ENCODE measurements at places on chromosomes 5 and 9. TPM values are rescaled to one million over a fixed set of nuclear protein-coding genes. Genes with fewer than 3 reads are reported as not detected.

GRCh38 chr5:112238473-112238872 is 180.6 kb downstream of the EPB41L4A start:
- DNase-seq: no peak

DNA sequence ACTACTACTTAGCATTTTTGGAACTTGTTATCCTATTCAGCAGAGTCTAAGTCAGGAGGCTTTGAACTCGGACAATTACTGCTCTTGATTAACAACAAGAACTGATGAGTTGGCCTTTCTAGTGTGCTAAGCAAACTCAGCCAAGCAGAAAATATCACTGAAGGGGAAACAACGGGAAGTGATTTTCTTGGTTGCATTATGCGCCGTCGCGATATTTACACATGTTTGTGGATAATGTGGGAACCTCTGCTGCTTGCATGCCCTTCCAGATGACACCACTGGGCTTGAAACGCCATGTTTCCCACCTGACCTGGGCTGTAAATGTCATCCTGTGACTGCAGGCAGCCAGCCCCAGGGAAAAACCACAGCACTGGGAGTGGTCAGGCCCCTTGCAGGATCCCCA is 205.5 kb downstream of the PAX5 start:
- no peak for DNase-seq

GRCh38 chr9:120750421-120750820 is 36.2 kb upstream of the MEGF9 start:
- no peak for DNase-seq

DNA sequence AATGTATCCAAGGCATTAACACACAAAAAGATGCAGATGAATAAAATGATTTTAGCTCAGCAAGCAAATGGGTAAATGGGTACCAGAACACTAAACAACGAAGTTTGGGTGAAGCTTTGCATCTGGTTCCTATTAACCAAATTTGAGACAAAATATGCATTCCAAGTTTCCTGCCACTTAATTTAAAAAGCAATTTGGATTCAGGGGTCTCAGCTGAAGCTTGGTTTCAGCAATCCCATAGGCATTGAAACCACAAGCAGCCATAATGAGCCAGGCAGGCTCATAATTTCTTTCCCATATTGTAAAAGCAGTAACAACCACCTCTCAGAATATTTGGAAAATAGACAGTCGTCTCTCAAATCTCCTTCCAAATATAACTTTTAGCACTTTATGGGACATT is 138.9 kb downstream of the NXNL2 start:
- no peak for DNase-seq

GRCh38 chr5:71932655-71933338 is 174.5 kb upstream of the MAP1B start:
- no peak for DNase-seq

GRCh38 chr9:116627433-116627832 is 59.7 kb upstream of the TRIM32 start:
- no peak for DNase-seq

DNA sequence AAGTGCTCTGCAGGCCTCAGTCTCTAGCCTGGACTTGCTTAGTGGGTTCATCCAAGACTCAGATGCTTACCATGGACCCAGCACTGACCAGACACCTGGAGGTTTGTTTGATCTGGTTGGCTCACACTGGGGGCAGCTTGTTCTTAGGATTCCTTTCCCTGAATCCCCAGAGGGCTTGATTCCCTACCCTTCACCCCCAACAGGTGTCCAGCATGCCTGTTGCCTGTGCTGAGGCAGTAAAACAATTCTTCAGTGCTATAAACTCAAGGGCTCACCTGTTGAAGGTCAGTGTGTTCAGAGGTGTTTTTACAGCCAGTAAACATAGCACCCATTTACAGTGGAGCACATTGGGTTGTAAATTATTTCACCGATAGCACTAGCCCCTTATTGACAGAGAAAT is 123.8 kb upstream of the KLF4 start:
- no peak for DNase-seq

DNA sequence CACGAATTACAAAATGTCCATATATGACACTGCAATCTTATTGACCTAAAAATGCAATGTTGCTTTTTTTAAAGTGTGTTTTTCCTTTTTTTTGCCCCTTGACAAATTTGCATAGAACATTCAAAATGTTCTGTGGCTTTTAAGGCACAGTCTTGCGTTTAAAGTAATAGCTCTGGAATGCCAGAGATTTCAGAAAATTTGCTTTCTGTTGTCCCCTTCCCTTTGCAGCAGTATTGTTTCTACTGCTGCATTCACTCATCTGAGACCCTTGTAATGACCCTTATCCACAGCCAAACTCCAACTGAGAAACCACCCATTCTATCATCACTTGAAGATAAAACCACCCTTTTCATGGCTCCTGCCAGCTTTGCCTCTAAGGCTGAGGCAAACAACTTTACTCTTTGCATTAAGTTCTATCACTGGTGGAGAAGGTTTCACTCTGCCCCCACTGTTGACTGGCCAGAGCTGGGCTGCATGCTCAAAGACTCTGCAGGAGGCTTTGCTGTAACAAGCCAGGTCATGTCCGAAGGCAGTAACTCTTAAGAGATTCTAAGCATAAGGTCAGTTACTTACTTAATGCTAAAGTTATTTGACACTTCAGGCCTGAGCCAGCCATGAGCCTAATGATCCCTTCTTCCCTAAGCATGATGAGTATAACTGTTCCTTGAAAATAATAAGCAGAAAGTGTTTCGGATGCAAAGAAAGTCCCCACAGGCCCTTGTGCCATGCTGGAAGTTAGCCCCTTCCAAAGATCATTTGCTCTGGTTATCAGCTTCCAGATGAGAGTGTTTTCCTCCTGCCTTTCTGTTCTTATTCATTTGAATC is 101.9 kb downstream of the CD180 start:
- DNase-seq: no peak

GRCh38 chr5:133006653-133007052 is 19.7 kb downstream of the ZCCHC10 start:
- DNase-seq: no peak

- DNase-seq: no peak
Measured at GRCh38 chr9:120214332-120214731, 365.6 kb downstream of the CDK5RAP2 start.

- peak; percentile 29 for DNase-seq
Measured at GRCh38 chr9:7976856-7977255, 177.3 kb upstream of the DMAC1 start.

DNA sequence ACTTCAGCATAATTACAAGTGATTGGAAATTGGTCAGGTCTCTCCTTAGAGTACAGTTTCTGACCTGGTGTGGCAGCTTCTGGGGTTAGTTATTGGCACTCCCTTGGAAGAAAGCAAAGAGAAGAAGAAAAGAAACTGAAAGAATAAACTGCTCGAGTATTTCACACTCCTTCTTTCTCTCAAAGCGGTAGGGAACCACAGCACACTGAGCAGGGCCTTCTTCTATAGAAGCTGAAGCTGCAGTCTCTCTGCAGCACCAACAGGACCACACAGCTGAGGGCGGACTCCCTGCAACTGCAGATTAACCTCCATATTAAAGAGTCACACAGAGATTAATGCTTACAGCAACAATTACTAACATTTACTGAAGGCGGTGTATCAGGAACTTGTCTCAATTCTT is 152.0 kb downstream of the TRPM6 start:
- DNase-seq: no peak

GRCh38 chr9:116163293-116164055 is 9.9 kb downstream of the PAPPA start:
- DNase-seq: no peak

GRCh38 chr5:92424785-92425426 is 1041.8 kb upstream of the ARRDC3 start:
- no peak for DNase-seq

DNA sequence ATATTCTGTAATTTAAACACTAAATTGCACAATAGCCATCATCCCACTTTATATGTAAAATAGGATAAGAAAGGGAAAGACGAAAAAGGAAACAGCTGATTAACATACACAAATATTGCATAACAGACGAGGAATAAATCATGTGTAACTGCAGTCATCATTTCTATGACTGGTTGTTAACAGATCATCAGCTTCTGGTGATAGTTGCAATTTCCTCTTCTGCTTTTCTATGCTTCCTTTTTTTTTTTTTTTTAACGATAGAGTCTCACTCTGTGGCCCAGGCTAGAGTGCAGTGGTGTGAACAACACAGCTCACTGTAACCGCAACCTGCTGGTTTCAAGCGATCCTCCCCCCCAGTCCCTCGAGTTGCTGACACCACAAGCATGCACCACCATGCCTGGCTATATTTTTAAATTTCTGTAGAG is 22.5 kb upstream of the JAKMIP2 start:
- DNase-seq: peak; percentile 30

GRCh38 chr5:15366676-15367391 is 133.1 kb upstream of the FBXL7 start:
- no peak for DNase-seq

DNA sequence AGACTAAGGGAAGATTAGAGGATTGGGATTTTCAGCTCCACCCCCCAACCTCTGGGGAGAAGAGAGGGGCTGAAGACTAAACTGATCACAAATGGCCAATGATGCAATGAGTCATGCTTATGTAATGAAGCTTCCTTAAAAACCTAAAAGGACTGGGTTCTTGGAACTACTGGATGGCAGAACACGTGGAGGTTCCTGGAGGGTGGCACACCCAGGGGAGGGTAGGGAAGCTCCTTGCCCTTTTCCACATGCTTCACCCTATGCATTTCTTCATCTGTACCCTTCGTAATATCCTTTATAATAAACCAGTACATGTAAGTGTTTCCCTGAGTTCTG is 48.6 kb downstream of the ARHGEF28 start:
- no peak for DNase-seq

DNA sequence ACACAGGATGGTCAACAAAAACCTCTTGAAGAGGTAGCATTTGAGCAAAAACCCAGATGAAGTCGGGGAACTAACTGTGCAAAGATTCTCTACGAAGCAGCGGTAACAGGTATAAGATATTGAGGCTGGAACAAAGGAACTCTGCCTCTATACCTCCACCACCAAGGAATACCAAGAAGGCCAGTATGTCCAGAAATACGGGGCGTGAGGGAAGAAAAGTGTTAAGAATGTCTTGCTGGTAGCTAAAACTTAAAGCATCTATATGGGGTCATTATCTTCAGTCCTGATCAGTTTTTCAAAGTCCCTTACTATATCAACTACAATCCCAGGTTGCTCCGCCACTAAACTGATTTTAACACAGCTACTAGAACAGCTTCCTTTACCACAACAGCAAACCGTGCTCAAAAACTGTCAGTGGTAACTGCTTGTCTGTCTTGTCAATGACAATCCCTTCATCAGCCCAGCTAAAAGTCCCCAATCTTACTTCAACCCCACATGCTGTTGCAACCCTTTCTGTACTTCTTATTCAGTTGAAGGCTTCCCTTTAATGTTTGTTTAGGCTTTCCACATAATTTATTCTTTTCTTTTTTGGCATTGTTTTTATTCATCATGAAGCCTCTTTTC is 9.4 kb downstream of the PAM start:
- no peak for DNase-seq

DNA sequence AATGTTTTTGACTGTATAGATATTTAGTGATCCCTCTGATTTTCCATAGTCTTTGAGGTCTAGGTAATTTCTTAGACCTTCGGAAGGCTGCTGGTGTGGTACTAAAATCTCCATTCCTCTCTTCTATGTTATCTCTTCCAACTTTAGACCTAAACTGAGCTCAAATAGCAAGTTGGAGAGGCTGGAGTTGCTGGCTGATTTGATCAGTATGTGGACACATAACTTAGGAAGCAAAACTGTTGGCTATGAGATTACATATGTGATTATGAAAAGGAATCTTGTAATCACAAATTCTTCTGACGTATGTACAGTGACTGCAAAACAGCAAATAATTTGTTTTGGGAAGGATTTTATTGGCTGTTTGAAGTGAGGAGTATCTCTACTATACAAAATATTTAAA is 2.1 kb upstream of the SMAD5 start:
- no peak for DNase-seq

DNA sequence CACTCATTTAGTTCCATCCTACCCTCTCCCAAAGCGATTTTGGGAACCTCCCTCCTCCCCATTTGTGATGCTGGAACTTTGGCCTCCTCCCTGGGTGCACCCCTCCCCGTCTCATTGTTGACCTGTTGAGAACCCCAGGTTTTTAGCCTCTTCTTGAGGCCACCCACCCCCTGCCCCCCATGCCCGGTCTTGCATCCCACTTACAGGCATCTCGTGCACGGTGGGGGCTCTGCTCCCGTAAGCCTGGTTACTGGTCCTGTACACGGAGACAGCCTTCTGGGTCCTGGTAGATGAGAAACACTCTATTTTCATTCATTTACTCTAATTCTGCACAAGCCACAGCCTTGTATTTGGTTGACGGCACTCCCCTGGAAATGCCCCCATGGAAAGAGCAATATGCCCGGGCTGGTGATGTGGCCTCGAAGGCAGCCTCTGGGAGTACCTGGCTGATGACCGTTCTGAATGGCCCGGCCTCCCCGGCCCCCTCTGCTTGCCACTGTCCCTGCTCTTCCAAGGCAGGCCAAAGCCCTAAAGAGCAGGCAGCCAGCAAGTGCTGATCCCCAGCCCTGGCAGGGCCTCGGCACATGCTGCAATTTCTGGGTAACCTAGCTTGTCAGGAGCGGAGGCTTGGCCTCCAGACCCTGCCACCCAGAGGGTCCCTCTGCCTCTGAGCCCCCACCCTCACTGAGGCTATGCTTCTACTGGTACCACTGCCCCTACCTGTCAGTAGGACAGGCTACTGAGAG is 1.9 kb upstream of the MRPS2 start:
- peak; percentile 7 for DNase-seq

GRCh38 chr9:123217128-123217654 is 51.2 kb downstream of the STRBP start:
- DNase-seq: no peak

DNA sequence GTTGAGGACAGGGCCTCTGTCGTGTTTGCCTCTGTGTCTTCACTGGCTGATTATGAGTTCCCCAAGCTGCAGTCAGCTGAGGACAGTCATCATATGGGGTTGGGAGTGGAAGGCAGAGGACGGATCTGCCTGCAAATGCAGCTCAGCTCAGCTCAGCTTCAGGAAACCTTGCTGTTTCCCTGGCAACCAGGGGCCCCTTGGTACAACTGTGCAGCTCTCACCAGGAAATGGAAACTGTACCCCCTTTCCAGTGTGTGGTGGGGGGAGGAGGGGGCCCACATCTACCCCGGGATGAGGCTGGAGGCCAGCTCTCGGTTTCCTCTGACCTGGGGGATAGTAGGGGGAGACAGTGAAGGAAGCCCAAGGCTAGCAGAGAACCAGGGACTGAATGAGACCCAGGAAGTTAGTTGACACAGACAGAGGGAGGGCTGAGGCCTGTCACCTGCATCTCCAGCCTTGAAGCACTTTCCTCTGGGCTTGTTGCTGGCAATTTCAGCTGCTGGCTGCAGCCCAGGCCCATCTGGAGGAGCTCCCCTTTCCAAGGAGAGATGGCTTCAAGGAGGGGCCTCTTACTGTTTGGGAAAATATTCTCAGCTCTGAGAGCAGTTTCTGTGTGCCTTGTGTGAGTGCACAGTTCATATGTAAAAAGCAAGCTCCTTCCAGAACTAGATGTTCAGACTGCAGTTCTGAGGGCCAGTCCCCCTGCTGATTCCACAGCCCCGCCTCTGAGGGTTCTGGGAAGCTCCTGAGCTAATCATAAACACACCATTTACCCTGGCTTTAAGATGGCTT is 6.9 kb downstream of the ANXA6 start:
- peak; percentile 71 for DNase-seq

GRCh38 chr5:58503390-58504046 is 12.3 kb downstream of the GAPT start:
- DNase-seq: no peak

Gene PCYOX1L
- total RNA-seq: 32.4 TPM

Gene PIP5KL1
- total RNA-seq: 1.9 TPM

Gene GKAP1
- total RNA-seq: 5.9 TPM

Gene BTNL3
- not detected for total RNA-seq

Gene SLC45A2
- total RNA-seq: not detected

Gene PCDHGB7
- total RNA-seq: 0.11 TPM

Gene PCDHB10
- total RNA-seq: not detected

Gene KCNN2
- not detected for total RNA-seq

Gene HTR1A
- not detected for total RNA-seq

Gene C9orf72
- 13.7 TPM for total RNA-seq

All from activated naive CD8-positive, alpha-beta T cell treated with anti-CD3 and anti-CD28 coated beads, Interleukin-2, amount 10 ng/mL, durations not matched to agents 7 days and 5 days (primary cell).